ENCODE measurements at places on chromosomes 12 and 14. TPM values are rescaled to one million over a fixed set of nuclear protein-coding genes. Genes with fewer than 3 reads are reported as not detected.

DNA sequence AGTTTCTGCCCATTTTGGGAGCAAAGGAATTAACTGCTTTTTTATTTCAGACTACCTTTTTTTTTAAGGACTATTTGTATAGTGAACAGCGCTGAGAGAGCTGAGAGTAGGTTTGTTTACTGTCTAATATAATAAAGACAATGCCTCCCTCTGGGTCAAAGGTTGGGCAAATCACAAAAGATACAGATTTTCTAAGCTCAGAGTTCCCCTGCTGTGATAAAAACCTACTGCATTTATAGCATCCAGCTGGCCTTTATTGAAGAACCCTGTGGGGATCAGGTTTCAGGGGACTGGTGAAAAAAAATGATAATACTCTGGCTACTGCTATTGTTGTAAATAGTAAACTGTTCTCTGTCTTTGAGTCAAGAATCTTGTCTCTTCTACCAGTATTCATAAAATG is 28.7 kb downstream of the CCDC59 start:
- no peak for DNase-seq

- peak; percentile 98 for DNase-seq
Observed at GRCh38 chr14:77032844-77033621, 4.5 kb upstream of the IRF2BPL start.

GRCh38 chr12:101761350-101761749 is 22.1 kb upstream of the SYCP3 start:
- no peak for DNase-seq

Gene FAM234B
- 3.0 TPM for total RNA-seq

DNA sequence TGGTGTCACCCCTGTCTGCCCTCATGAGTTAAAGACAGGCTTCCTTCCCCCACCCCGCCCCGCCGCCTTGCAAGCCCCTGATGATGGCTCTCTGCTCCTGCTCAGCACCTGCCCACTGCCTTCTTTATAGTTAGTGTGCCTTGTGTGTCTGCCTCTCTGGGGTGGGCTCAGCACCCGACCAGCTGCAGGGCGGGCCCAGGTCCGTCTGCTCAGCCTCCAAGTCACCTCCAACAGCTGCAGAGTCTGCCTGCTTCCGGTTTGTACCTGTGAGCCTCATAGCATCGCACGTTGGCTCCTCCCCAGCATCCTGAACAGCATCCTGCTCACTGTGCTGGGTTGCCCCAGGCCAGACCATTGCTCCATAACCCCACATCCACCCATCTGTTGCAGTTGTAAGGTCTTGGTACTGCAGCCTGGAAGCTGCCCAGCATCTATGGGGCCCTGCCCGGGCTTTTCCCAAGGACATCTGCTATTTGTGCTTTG is 3.5 kb downstream of the TGFB3 start:
- peak; percentile 24 for DNase-seq

GRCh38 chr14:101353422-101353821 is 207.9 kb upstream of the DIO3 start:
- DNase-seq, result no peak

Measured in tongue (tissue), 3 donors.